ENCODE measurements at places on chromosomes 13 and 19. TPM values are rescaled to one million over a fixed set of nuclear protein-coding genes. Genes with fewer than 3 reads are reported as not detected.

EPS8L1 gene
- 5.3 TPM for total RNA-seq

CCNA1 gene
- 1.8 TPM for total RNA-seq

C19orf85 gene
- total RNA-seq, result not detected

C19orf33 gene
- total RNA-seq, result not detected

MYO16 gene
- total RNA-seq, result not detected

ZNF98 gene
- not detected for total RNA-seq

SELENOV gene
- total RNA-seq, result not detected

APOC4 gene
- not detected for total RNA-seq

RDH8 gene
- not detected for total RNA-seq

CNN1 gene
- not detected for total RNA-seq

SMIM44 gene
- not detected for total RNA-seq

FNDC3A gene
- total RNA-seq, result 33.1 TPM

SLITRK5 gene
- total RNA-seq, result not detected

PRX gene
- 3.7 TPM for total RNA-seq

SLITRK1 gene
- not detected for total RNA-seq

CCDC8 gene
- not detected for total RNA-seq

OVOL3 gene
- 0.39 TPM for total RNA-seq

KASH5 gene
- total RNA-seq, result 1.6 TPM

TRAPPC5 gene
- 73.0 TPM for total RNA-seq

PCDH9 gene
- total RNA-seq, result 0.34 TPM

SIAH3 gene
- 0.38 TPM for total RNA-seq

CA11 gene
- total RNA-seq, result 11.9 TPM

CYP2F1 gene
- not detected for total RNA-seq

PSG1 gene
- not detected for total RNA-seq

SCN1B gene
- 2.7 TPM for total RNA-seq

PNMA8A gene
- total RNA-seq, result 1.9 TPM

NLRP9 gene
- total RNA-seq, result not detected

SMIM24 gene
- 0.88 TPM for total RNA-seq

ZNF433 gene
- 1.6 TPM for total RNA-seq

ZNF121 gene
- total RNA-seq, result 91.5 TPM

CPB2 gene
- total RNA-seq, result not detected

GRIN2D gene
- 0.46 TPM for total RNA-seq

ZNF823 gene
- total RNA-seq, result 3.3 TPM
